ENCODE measurements at places on chromosomes 13 and 19.
A peak's percentile ranks its signal among the peaks of the same experiment; 100 is the strongest.

DNA sequence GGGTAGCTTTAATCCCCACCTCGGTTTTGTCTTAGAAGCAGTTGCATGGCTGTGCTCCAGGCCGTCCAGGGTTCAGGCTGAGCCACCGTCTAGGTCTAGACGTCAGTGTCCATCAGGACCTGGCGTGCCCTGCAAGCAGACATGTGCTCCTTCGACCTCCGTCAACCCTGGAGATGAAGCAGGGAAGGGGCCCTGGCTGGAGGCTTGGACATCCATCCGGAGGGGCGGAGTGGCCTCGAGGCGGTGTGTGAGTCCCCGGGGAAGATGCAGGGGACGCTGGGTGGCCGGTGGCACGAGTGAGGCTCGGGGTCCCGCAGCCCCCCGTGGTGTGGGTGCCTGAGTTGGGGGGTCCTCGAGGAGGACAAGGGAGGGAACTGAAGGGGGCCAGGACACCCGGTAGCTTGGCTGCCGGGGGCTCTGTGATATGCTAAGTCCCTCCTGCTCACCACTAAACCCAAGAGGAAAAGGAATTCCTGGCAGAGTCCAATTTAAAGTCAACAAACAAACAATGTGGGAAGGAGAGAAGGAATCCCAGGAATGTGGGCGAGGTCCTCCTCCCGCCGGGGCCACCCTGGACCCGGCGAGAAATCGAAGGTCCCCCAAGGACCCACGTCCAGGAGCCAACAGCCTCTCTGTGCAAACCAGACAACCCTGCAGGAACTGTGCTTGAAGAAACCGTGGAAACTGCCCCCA lies 14.9 kb upstream of the PTBP1 start:
- peak; percentile 58 for DNase-seq

DNA sequence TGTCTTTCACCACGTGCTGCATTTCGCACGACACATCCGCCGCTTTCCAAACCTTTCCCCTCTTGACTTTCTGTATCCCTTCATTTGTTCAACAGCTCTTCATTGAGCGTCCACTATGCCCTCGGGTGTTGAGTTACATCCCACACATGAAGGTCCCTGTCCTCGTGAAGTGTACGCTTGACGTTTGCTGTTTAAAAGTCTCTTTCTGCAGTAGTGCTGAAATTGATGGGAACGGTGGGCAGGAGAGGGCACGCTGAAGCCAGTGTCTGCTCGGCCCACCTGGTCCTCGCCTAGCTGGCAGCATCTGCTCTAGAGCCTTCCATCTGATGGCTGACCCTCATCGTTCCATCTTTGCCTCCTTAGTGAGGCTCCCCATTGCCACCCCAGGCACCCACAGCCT lies 55.6 kb upstream of the AMER2 start:
- no peak for DNase-seq

DNA sequence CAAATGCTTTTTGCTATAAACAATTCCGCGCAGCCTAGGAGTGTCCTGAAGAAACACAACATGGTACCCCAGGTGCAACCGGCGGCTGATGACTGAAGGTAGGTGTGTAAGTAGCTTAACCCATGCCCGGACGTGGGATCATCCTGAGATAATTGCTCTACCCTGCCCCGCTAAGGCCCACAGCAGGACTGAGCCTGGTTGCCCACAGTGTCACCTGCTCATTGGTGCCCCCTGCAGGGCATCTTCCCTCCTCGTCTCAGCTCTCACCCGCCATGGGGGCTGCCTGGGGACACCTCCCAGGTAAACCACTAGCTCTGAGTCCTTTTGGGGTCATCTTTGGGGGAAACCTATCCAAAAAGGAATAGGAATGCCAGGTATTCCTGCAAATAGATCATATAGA lies 22.3 kb downstream of the TMEM161A start:
- no peak for DNase-seq

GRCh38 chr13:113746671-113747070 lies 12.4 kb upstream of the TMEM255B start:
- no peak for DNase-seq

DNA sequence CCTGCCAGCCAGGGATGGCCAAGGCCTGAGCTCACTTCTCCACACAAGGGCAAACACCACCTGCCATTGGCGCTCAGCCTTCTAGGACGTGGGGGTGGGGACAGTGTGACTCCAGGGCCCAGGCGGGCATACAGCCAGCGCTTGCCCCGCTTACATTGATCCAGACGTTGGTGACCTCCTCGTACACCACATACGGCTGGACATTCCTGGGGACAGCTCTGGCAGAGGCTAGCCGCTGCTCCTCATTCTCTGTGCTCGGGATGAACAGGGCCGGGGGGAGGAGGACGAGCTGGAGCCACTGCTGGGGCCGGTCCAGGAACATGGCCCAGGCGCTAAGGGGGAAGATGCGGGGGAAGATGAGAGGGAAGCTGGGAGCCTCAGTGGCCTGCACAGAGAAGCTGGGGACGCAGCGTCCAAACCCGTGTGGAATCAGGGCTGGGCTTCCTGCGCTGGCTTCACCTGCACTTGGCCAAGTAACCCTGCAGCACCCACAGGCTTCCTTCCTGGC lies 25.1 kb upstream of the MYDGF start:
- DNase-seq, result no peak

DNA sequence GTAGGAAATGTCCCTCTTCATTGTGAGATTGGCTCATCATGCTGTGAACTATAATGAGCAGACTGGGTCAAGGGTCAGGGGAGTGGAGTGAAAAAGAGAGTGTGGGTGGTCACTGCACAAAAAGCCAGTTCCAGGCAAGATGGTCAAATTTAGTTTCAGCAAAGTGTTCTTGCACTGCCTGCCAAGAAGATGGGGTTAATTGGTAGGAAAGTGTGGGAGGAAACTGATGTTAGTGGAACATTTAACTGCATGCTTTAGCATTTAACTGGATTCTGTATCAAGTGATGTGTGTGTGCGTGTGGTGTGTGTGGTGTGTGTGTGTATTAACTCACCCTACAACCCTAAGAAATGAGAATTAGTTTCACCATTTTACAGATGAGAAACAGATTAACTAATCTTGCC lies 131.6 kb downstream of the COG6 start:
- peak; percentile 83 for DNase-seq

DNA sequence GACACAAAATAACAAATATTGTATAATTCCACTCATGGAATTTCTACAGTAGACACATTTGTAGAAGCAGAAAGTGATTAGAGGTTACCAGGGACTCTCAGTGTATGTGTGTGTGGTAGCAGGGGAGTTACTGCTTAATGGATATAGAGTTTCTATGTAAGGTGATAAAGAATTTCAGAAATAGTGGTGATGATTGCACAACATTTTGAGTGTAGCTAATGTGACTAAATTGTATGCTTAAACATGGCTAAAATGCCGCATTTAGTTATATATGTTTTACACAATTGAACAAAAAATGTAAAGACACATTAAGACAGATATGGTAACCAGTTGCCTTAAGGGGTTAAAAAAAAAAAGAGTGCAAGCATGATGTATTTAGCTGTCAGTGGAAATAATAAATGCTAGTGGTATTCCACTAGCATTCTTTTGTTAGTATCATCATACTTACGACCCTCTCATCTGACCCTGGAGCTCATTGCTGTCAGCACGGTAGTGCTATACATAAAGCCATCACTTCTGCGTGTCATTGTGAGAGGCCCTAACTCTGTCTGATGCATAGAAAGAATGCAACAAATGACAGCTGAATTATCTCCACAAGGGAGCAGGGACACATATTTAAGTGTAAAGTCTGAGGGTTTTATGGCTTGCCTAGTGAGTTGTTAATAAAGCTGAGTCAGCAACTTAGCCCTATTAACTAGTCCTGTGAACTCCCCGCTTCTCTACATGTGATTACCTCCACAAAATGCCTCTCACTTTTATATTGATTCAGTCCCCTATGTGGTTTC lies 134.1 kb upstream of the RXFP2 start:
- DNase-seq, result peak; percentile 73

GRCh38 chr13:22169473-22169872 lies 498.6 kb downstream of the FGF9 start:
- no peak for DNase-seq
